ENCODE measurements at places on chromosomes 1 and 21.

GRCh38 chr1:228727681-228728171, 7.6 kb upstream of the RHOU start:
- no peak for DNase-seq

DNA sequence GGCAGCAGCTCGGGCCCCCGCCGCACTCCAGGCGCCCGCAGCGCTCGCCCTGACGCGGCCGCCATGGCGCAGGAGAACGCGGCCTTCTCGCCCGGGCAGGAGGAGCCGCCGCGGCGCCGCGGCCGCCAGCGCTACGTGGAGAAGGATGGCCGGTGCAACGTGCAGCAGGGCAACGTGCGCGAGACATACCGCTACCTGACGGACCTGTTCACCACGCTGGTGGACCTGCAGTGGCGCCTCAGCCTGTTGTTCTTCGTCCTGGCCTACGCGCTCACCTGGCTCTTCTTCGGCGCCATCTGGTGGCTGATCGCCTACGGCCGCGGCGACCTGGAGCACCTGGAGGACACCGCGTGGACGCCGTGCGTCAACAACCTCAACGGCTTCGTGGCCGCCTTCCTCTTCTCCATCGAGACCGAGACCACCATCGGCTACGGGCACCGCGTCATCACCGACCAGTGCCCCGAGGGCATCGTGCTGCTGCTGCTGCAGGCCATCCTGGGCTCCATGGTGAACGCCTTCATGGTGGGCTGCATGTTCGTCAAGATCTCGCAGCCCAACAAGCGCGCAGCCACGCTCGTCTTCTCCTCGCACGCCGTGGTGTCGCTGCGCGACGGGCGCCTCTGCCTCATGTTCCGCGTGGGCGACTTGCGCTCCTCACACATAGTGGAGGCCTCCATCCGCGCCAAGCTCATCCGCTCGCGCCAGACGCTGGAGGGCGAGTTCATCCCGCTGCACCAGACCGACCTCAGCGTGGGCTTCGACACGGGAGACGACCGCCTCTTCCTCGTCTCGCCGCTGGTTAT, 2.8 kb downstream of the KCNJ9 start:
- peak; percentile 68 for DNase-seq

DNA sequence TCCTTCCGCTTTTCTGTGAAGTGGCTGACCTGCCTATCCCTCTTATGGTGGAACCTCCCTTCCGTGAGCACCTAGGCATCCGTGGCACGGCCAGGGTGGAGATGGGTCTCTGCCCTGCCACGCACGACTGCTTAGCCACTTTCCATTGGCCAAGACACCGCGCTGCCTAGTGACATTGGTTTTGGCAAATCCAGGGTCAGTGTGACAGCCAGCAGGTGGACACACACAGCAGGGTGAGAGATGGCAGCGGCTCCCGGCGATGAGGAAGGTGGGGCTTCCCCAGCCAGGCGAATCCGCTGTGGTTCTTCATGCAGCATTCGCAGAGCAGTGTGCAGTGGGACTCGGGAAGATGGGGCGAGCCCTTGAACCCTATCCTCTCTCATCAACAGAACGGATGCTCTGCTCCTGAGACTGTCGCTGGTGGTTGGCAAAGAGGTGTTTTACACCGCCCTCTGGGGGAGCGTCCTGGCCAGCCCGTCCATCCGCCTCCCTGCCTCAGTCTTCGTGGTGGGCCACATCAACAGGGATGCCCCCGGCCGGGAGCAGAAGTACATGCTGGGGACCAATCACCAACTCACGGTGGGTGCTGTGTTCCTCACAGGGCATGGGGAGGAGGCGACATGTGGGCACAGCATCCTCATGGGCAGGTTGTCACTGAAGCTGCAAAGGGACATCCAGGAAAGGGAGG, 51.8 kb downstream of the DOP1B start:
- DNase-seq, result no peak

GRCh38 chr1:240207073-240207709, 115.5 kb downstream of the FMN2 start:
- no peak for DNase-seq

DNA sequence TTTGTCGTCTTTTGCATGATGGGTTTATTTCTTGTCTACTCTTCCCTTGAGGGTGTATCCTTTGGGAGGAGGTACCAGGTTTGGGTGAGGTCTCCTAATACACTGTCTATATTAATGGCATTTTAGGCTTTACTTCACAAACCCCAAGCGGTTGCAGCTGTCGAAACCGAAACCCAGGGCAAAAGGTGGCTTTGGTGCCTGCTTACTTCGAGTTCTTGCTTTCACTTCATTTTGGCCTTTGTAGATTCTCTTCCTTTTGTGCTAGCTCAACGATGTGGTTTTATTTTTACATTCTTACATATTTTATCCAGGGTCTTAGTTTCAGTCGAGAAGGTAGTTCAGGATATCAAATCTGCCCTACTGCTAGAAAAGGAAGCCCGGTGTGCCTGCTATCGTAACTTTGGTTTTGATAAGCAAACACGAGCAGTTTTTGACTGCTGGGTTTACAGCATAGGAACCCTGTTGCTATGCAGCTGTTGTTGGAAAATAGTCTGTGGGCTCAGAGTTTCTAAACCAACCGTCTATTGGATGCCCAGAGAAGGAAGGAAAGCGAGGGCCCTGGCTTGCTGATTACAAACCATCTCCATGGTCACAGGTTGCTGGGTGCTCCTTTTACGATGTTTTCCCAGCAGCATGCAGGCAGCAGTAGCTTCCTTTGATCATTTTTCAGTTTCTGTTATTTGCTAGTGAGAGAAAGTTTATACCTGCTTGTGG, 9.8 kb upstream of the TSPAN2 start:
- DNase-seq, result no peak

GRCh38 chr1:30008372-30008997, 714.9 kb downstream of the MATN1 start:
- no peak for DNase-seq

DNA sequence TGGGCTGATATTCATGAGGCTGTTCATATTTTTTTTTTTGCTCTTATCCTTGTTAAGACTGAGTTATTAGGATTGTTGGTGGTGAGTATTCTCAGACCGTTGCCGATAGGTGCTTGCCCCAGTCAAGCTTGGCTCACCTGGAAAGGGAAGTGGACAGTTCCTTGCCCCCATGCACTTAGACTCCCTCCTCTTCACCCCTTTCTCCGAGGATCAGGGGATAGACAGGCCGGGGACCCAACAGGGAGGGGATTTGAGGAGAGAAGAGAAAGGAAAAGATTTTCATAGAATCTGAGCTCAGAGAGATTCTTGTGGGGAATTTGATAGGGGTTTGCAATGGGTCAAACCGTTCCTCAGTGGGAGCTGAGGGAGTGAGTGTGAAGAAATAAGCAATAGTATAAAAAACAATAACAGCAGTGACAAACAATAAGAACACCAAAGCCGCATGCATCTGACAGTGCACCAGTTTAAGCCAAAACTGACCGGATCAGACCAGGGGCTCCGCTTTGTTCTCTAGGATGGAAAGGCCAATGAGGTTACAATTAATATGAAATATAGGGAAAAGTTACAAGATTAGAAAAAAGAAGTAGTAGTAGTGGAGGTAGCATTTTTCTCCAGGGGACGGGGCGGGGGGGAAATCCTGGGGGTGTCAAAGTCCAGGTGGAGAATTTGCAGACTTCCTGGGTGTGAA, 8.9 kb downstream of the PAX7 start:
- no peak for DNase-seq

DNA sequence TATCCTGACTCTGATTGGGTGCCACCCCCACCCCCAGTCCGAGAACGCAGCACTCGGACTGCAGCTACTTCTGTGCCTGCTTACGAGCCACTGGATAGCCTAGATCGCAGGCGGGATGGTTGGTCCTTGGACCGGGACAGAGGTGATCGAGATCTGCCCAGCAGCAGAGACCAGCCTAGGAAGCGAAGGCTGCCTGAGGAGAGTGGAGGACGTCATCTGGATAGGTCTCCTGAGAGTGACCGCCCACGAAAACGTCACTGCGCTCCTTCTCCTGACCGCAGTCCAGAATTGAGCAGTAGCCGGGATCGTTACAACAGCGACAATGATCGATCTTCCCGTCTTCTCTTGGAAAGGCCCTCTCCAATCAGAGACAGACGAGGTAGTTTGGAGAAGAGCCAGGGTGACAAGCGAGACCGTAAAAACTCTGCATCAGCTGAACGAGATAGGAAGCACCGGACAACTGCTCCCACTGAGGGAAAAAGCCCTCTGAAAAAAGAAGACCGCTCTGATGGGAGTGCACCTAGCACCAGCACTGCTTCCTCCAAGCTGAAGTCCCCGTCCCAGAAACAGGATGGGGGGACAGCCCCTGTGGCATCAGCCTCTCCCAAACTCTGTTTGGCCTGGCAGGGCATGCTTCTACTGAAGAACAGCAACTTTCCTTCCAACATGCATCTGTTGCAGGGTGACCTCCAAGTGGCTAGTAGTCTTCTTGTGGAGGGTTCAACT, 2.1 kb downstream of the RBM15 start:
- DNase-seq, result no peak

DNA sequence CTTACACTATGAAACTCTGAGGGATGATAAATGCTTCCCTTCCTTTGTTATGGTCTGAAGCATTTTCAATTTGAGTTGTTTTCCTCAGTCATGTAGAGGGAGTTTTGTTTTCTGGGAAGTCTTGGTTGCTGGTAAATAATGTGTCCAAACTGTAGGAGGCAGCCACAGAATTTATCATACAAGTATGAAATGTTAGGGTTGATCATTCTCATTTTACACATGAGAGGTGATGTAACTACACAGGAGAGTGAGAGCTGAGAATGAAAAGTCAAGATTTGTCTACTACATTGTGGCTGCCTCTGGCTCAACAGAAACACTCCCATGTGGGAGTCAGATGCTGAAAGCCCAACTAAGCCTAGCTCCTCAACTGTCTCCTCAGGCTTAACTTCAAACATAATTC, 182.5 kb upstream of the SGIP1 start:
- no peak for DNase-seq

DNA sequence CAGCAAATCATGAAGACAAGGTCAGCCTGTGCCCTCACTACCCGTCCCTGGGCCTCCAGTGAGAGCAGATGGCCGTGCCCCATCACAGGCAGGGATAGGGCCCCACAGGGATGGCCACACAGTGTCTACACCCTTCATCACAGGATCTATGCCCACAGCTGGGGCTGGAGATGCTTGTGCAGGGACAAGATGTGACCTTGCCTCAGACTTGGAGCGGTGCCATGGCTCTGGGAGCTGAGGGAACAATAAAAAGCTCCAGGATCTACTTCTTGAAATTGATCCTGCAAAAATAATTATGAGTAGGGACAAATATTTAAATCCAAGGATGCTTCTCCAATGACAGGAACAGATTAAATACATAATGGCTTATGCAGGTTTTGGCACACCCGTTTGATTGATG, 25.4 kb upstream of the TCEA3 start:
- DNase-seq, result no peak

DNA sequence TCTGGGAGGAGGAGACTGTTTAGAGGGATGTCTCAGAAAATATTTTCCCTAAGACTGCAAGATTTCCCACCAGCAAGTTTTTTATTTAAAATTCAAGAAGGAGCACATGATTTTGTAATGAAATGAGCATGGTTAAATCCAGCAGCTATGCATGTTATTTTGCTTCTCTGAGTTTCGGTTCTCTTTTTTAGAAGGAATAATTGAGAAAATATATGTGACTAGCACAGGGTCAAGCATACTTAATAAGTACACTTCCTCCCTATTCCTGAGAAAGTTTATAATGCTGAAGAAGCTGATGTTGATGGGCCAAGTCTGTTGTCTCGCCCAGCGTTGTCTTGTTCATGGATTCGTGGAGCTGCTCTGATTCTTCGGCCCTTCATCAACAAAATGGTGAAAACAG, 51.2 kb downstream of the EXO1 start:
- no peak for DNase-seq

DNA sequence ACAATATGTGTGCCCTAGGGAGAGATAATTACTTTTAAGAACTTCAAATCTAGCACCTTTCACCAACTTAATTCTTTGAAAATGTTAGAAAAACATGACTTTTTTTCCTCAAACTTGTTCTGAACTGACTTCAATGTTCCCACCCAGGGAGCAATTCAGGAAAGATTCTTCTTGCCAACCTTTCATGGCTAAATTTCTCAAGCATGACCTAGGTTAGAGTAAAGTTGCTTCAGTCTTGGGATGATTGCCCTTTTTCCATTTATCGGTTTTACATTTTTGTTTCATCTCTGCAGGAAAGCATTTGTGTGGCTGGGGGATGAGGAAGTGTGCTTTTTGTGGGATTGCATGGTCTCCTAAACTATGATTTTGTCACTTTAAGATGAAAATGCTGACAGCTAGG, 647.7 kb downstream of the LTN1 start:
- DNase-seq, result no peak

DNA sequence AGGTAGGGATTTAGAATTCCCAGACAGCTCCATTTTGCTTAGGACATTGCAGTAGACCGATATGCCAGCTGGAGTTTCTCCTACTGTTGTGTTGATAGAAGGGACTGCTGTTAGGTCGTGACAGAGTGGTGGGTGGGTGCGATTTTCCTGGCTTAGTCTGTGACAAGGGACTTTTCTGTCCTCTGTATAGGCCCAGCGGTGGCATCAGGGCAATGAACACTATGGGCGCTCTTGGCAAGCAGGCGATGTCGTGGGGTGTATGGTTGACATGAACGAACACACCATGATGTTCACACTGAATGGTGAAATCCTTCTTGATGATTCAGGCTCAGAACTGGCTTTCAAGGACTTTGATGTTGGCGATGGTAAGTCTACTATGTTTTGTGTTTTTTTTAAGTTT, 321.8 kb downstream of the ZP4 start:
- no peak for DNase-seq

DNA sequence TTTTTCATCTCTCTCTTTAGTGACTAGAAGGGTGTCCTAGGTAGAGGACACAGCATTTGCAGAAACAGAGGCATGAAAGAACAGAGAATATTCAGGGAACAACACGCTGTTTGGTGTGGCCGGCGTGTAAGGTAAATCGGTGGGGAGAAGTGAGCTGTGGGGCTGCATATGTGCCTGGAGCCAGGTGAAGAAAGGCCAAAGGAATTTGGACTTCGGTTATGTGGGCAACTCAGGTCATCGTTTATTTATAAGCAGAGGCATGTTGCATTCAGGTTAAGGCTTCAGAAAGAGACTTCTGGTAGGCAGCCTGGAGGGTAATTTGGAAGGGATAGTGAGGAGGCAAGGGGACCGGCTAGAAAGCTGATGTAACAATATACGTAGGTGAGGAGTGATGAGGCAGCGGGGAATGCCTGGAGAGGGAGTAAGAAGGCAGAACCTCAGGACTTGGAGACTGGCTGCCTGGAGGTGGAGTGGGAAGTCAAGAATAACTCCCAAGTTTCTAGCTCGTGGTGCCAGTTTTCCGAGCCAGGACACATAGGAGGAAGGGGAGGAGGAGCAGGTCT, 64.1 kb upstream of the ACOT11 start:
- peak; percentile 31 for DNase-seq

DNA sequence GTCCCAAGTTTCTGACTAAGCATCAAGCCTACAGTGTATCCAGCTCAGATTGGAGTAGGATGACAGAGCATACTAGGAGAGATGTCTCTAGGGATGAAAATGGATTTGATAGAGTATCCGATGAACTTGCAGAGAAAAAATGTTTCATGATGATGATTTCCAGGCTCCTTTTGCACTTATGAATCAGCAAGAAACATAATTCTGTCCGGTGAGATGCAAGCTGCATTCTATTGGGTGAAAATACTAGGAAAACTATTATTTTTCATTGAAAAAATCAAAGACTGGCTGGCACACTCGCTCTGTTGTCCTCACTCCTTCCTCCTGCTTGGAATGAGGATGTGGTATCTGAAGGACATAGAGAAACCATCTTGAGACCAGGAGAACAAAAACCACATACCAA, 35.4 kb upstream of the RAB3GAP2 start:
- DNase-seq, result no peak

Measured in liver (tissue), 10 donors.